ENCODE measurements at places on chromosomes 7 and 10.

DNA sequence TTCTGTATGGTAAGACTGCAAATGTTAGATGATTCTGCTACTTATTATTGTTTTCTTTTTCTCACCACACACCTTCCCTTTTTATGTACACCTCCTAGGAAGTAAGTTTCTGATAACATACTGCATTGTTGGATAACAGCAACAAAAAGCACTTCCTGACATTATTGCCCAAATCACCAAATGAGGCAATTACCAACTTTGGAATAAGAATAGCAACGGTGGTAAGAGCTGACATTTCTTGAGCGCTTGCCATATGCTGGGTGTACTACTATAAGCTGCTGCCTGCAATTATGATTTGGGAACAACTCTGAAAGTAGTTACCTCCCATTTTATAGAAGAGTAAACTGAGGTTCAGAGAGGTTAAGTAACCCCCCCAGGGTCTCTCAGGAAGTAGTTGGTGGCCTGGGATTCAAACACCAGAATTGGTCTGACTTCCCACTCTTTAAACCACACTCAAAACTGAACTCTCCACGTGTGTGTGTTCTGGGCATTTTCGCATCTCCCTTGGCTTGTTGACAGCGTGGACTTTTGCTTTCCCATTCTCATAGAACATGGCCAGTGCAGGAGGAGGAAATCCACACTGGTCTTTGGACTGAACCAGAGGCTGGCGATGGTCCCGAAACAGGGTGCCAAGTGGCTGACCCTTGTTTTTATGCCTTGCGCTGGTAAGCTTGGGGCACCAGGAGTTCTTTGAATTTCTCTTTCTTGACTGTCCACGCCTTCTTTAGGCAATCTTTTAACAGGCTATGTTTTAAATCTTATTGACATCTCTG lies 71.4 kb downstream of the TCF7L2 start:
- DNase-seq: no peak

GRCh38 chr10:356452-356851 lies 221.2 kb downstream of the ZMYND11 start:
- DNase-seq: no peak

GRCh38 chr7:19249281-19249680 lies 104.1 kb upstream of the FERD3L start:
- DNase-seq: no peak

GRCh38 chr7:47414342-47415317 lies 167.3 kb downstream of the TNS3 start:
- DNase-seq: no peak

DNA sequence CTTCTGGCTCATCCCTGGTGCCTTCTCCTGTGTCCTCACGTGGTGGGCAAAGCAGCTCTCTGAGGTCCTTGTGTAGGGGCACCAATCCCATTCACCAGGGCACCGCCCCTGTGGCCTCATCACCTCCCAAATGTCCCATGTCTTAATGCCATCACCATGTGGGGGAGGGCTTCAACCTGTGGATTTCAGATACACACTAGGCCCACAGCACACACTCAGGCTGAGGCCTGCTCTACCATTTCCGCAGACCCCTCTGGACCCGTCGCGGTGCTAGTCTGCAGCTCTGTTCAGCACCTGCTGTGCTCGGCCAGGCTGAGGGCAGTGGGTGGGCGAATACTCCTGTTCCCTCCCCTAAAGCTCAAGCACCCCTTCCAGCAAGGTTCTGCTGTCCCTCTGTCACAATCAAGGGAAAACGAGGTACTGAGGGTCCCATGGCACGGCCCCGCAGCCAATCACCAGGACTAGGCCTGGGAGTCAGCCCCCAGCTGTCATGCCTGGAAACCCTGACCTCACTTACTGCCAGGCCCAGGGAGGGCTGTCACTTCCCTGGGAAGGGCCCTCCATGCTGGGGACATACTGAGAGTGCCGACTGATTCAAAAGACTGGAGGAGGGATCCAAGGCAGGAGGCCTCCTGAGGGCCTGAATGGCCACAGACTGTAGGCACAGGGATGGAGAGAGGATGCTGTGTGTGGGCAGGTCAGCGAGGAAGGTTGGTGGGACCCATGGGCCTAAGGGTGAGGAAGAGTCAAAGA lies 123.8 kb upstream of the RET start:
- no peak for DNase-seq

DNA sequence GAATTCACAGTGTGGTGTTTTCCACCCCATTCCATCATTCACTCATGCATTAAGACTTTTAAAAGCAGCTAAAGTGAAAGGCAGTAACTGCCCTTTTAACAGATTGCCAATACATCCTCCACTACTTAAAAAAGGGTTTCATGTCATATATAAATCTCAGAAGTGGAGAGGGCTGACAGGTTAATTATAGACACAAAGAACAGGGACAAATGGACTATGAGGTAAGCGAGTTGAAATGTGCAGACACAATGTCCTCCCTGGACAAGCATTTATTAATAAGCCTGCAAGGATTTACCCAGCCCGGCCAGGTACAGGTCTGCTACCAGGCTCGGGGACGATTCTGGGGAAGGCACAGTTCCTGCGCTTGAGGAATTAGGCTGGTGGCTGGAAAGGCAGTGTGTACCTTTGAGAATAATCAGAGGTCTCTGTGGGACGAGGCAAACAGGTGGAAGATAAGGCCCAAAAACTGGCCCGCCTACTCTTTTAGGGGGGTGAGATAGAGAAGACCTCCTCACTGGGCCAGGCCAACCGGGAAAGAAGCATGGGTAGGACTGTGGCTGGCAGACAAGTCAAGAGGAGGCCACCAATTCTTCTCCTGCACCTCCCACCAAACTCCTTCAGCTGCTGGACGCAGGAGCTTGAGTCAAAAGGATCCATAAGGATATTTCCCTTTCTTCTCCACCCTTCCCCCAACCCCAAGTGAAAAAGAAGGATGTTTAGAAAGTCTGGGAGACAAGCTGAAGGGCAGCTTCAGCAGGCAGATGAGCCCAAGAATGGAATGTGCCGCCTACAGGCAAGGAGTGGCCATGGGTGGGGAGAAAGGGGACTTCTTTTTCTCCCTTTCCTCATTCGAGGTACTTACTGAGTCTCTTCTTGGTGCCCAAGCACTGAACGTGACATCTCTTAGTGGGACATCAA lies 1.5 kb downstream of the PDLIM1 start:
- DNase-seq: no peak

Measured in stimulated activated CD8-positive, alpha-beta memory T cell treated with anti-CD3 and anti-CD28 coated beads, Interleukin-4, amount 100 ng/mL, for 1 hour (primary cell).